ENCODE measurements at places on chromosomes 7 and 10. TPM values are rescaled to one million over a fixed set of nuclear protein-coding genes. Genes with fewer than 3 reads are reported as not detected.

DNA sequence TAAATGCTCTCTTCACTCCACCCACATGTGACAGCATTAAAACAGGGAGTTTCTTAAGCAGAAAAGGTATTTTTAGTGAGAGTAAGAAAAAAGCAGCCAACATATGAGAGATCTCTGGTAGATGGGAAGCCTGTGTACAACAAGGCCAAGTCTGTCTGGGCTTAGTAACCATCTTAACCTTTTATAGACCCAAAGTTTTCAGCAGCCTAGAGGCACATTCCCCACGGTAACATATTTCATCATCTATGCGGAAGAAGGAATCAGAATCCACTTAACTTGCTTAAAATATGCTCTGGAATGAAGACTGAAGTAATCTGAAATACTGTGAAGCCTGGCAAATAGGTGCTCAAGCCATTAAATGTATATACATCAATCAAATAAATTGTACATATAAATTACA is 127.8 kb downstream of the RAPGEF5 start:
- no peak for DNase-seq

GRCh38 chr10:77506517-77507200 is 130.9 kb downstream of the KCNMA1 start:
- no peak for DNase-seq

DNA sequence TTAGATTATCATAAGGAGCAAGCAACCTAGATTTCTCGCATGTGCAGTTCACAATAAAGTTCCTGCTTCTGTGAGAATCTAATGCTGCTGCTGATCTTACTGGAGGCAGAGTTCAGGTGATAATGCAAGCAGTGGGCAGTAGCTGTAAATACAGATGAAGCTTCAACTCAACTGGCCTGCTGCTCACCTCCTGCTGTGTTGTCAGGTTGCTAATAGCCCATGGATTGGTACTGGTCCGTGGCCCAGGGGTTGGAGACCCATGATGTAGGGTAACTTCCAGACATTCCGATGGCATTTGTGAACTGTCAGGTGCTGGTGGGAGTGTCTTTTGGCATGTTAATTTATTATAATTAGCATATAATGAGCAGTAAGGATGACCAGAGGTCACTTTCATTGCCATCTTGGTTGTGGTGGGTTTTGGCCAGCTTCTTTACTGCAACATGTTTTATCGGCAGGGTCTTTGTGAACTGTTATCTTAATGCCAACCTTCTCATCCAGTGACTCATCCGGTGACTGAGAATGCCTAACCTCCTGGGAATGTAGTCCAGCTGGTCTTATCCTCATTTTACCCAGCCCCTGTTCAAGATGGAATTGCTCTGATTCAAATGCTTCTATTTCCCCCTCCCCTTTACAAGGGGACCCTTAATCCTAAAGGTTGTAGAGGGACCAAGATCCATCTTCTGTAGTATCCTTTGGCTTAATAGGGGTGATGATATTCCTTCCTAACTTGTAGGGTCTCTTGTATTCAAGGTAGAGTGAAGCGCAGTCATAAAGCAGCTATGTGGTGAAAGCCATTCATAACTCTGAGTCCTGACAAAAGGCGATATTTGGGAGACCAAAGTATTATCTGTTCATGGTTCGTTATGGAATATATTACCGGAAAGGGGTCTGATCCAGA is 165.8 kb downstream of the CCSER2 start:
- DNase-seq, result peak; percentile 51

GRCh38 chr7:36048902-36049240 is 104.2 kb upstream of the EEPD1 start:
- DNase-seq, result no peak

- peak; percentile 82 for DNase-seq
These were observed 143.2 kb downstream of the JAZF1 start for GRCh38 chr7:28037220-28038010.

DNA sequence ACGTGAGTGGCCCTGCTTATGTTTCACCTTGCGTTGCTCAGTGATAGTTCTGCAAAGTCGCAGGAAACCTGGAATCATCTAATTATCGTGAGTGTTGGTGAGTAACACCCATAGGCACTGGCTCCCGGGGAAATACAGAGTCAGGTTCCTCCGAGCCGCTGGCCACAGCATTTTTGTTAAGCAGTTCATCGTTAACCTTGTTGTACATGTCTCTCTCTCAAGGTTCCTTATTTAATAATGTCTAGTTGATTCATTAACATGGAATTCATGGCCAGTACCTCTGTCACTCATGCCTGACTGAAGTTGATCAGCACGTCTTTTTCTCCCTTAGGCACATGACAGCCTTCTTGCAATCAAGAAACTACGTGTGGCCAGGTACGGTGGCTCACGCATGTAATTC is 3.1 kb upstream of the ZFAND2A start:
- DNase-seq, result no peak

GRCh38 chr7:104903044-104903443 is 111.0 kb upstream of the KMT2E start:
- DNase-seq, result no peak

Gene HKDC1
- total RNA-seq, result 29.7 TPM

Gene EGFR
- 28.1 TPM for total RNA-seq

Gene MEST
- 66.5 TPM for total RNA-seq

Measured in HT-29 (cell line).